ENCODE measurements at places on chromosomes 16 and 17. TPM values are rescaled to one million over a fixed set of nuclear protein-coding genes. Genes with fewer than 3 reads are reported as not detected.

CIBAR2 gene
- total RNA-seq, result not detected

NPIPB9 gene
- 1.7 TPM for total RNA-seq

DYNLRB2 gene
- 0.26 TPM for total RNA-seq

KLHL10 gene
- total RNA-seq, result 0.33 TPM

CLEC19A gene
- total RNA-seq, result not detected

Measured in fibroblast of lung (primary cell).